EL (cell line): ENCODE measurements at places on chromosomes 11 and 22.

- DNase-seq: no peak
These were observed 76.2 kb upstream of the TTLL12 start for GRCh38 chr22:43262990-43263644.

GRCh38 chr11:112024178-112024772 is 933 bp upstream of the DLAT start:
- no peak for DNase-seq

DNA sequence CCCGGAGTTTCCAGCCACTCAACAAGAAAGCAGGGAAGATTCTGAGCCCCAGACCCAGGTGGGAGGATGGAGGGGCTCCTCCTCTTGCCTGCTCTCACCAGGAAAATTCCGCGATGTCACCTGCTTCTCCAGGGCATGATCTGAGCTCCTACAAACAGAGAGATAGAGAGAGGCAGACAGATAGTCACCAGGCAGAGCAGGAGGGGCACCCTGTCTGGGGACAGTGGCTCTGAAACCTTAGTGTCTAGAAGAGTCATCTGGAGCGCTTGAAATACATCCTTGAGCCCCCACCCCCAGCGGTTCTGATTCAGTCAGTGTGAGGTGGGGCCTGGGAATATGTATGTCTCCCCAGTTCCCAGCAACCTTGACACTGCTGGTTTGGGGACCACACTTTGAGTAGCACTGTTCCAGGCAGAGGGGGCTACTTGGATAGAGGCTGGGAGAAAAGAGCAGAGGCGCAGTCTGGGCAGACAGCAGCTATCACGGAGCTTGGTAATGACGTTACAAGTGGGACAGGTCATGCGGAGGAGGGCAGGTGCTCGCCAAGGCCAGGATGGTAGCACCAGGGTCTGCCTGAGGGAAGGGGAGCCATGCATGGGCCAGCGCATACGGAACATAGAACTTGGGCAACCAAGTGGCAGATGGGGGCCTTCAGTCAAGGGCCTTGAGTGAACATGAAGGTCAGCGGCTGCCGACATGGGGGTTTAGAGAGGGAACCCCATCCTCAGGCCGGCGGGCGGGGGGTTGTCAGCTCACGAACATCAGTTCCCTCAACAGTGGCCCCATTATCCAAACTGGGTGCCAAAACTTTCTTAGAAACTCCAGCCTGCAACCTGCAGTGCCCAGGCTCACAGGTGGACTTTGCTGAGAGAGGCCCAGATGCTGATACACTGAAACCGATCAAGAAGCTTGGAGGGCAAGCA is 60.9 kb upstream of the MYEOV start:
- DNase-seq: no peak

- DNase-seq: no peak
These were observed 22.0 kb downstream of the GAB2 start for GRCh38 chr11:78395597-78395996.

GRCh38 chr11:94877443-94878200 is 95.7 kb downstream of the CWC15 start:
- no peak for DNase-seq

GRCh38 chr22:42544686-42545085 is 9.1 kb upstream of the SERHL2 start:
- no peak for DNase-seq

DNA sequence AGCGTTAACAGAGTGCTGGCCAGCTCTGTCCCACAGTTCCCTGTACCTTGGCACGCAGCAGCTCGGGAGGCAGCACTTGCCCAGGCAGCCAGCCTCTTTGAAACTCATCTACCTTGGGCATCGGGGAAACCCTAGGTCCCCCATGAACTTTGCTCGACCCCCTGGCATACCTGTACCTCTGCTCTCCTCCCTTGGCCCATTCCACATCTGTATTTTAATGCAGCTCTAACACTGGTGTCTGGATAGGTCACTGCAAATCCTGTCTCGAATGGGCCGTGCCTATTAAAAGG is 304.1 kb downstream of the TBC1D22A start:
- no peak for DNase-seq

DNA sequence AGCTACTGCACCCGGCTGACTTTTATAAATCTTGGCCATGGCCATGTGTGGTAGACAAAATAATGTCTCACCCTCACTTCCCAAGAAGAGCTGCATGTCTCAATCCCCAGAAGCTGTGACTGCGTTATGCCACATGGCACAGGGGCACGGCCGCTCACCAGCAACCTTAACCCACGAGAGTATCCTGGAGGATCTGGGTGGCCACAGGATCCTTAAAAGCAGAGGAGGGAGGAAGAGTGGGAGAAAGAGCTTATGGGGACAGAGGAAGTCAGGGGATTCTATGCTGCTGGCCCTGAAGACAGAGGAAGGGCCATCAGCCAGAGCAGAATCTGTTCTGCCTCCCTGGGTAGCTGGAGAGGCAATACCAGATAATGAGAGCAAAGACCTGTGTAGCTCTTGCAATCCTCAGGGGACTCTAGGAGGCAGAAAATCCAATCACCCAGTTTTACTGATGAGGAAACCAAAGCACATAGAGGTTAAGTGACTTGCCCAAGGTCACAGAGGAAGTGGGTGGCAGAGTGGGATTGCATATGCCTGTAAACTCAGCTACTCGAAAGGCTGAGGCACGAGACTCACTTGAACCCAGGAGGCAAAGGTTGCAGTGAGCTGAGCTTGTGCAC is 55.3 kb downstream of the CELSR1 start:
- DNase-seq: no peak
